ENCODE measurements at places on chromosomes 2 and 18.

DNA sequence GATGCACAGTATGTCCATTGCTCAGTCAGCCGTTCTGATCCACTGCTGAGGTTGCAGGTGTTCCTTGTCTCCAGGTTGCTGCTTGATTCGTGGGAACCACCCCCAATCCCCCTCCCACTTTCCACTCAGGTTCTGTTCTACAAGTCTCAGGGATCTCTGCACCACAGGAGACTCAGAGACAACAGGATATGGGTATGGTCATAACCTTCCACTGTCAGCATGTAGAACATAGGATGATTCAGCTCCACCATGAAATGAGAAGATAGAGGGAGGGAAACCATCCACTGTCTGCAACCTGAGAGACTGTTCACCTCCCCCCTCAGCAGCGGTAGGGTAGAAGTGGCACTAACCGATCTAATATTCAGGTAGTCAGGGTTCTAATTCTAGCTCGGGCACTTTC lies 19.0 kb upstream of the KLF7 start:
- no peak for DNase-seq

GRCh38 chr2:42932271-42933151 lies 140.1 kb upstream of the HAAO start:
- DNase-seq, result no peak

GRCh38 chr2:96156011-96156820 lies 11.0 kb upstream of the DUSP2 start:
- DNase-seq, result no peak

- no peak for DNase-seq
These were observed 672.4 kb upstream of the CHAC2 start for GRCh38 chr2:53095227-53095626.

- no peak for DNase-seq
These were observed 6.0 kb upstream of the SYT4 start for GRCh38 chr18:43283299-43283698.

DNA sequence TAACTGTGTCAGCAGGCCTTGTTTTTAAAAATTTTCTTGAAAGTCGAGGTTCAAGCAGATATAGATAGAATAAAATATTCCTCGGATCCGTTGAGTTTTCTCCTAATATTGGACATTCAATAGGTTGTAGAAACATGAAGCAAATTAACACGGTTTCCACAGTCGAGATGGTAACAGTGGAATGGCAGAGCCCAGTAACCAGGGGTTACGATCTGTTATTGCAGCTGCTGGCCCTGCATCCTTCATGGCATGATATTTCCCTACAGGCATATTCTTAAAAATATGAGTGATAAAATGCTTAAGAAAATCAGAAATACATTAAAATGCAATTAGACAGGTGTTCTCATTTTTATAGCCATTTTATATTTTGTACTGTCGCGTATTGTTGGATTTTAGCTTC lies 117.6 kb downstream of the SNTG2 start:
- DNase-seq, result no peak

Data from NCI-H748 treated with DMSO at 0.1 percent for 48 hours (cell line).